ENCODE measurements at places on chromosomes 2 and 18.

DNA sequence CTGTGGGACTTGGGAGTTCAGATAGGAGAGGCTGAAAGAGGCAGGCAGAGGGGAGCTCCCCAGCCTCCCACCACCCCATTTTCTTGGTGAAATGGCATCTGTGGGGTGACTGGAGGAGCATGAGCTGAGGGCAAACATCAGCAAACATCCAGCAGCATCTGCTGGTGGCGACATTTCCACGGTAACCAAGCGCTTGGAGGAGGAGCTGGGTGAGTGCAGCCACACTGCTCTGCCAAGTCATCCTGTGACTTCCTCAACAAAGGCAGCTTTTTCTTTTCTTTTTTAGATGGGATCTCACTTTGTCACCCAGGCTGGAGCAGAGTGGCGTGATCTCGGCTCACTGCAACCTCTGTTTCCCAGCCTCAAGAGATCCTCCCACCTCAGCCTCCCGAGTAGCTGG lies 5.6 kb downstream of the TXNL4A start:
- DNase-seq = no peak

DNA sequence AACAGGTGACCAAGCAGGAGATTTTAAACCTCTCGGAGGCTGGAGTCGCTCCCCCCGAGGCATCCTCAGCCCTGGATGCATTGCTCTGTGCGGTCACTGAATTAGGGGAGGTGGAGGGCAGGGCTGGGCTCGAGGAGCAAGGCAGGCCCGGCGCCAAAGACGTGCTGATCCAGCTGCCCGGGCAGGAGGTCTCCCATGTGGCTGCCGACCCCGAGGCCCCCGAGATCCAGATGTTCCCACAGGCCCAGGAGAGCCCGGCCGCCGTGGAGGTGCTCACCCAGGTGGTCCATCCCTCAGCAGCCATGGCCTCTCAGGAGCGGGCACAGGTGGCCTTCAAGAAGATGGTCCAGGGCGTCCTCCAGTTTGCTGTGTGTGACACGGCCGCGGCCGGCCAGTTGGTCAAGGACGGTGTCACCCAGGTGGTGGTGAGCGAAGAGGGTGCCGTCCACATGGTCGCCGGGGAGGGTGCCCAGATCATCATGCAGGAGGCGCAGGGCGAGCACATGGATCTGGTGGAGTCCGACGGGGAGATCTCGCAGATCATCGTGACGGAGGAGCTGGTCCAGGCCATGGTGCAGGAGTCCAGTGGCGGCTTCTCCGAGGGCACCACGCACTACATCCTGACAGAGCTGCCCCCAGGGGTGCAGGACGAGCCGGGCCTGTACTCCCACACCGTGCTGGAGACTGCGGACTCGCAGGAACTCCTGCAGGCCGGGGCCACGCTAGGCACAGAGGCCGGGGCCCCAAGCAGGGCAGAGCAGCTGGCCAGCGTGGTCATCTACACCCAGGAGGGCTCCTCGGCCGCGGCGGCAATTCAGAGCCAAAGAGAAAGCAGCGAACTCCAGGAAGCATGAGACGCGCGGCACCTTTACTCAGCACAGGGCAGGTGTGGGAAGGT lies 145.1 kb downstream of the PTGR3 start:
- DNase-seq = no peak

DNA sequence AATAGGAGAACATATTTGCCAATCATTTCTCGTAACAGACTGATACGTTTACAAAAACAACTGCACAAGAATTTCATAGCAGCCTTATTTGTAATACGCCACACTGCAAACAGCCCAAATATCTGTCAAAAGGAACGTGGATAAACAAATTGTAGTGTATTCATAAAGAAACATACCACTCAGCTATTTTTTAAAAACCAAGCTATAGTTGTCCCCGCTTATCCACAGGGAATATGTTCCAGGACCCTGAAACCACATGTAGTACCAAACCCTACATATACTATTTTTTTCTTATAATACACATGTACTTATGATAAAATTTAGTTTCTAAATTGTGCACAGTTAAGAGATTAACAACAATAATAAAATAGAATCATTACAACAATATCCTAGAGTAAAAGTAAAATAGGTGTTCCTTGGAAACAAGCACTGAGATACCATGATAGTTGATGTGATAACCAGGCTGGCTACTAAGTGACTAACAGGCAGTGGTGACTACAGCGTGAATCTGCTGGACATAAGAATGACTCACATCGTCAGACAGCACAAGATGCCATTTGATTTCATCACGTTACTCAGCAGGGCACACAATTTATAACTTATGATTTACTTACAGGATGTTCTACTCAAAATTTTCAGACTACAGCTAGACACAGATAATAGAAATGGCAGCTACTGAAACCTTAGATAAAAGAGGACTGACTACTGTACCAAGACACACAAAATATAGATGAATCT lies 367.4 kb downstream of the NCKAP5 start:
- no peak for DNase-seq

DNA sequence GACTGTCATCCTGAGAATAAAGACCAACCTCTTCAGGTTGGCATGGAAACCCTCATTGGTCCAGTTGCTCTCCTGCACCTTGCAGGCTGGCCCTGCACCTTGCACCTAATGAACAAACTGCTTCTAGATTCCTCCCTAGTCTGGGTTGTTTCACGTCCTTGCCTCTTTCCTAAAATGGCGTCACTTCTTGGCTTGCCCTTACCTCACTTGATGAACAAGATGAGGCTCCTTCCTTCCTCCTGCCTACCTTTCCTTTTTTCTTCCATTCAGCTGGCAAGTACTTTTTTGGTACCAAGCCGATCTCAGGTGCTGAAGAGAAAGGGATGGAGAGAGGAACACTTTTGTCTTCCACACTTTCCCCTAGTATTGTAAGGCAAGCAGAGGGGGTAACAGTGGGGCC lies 74.5 kb downstream of the MYCN start:
- no peak for DNase-seq

DNA sequence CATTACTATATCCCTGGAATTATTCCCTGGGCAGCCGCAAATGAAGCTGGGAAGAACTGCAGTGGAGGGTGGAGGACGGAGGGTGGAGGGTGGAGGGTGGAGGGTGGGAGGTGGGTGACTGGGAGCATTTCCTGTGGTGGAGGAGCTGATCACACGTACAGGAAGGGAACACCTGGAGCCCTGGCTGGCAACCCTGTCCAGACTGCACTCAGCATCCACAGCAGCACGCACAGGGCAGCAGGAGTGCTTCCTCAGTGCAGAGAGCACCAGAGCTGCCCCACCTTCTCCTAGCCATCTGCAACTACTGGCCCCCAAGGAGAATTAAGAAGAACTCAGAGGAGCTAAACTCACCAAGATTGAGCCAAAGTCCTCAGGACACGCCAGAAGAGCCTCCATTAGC lies 249.9 kb downstream of the EIPR1 start:
- DNase-seq = no peak

- no peak for DNase-seq
Observed at GRCh38 chr2:23669413-23670244, 257.3 kb downstream of the ATAD2B start.

DNA sequence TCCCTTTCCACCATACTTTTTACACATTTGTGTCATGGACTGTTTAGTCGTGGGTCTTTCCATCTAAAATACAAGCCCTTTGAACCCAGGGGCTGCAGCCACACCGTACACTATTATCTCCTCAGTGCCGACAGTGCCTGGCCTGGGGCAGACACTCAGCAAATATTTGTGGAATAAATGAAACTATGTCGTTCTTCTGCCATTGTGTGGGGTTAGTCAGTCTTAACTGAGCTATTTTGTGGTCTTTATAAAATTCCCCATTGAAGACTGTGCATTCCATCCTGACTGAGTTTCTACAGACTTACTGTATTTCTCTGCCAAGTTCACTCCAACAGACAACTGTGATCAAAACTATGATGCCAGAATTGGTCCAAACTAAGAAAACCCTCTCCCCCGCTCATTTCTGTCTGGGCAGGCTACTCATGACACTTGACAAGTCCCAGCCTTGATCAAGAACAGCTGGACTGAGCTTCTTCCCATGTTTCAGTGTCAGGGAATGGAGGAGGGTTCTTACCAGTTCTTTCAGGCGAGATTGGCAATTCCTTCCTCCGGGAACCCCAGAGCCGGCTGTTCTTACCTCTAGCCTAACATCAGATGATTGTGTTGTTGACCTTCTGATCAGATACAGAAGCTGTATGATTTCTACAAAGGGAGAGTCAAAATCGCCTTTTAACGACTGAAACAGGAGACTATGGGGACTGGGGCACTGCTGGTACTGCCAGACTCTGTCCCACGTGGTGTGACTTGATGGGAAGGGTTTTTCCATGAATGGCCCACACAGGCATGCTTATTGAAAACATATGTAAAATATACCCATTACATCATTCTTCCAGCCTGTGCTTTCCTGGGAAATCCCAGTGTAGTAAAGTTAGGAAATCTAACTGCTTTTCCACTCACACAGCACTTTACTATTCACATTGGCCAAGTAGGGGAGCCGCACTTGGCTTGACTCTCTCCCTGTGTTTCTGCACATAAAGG lies 77.4 kb upstream of the NPAS2 start:
- no peak for DNase-seq

DNA sequence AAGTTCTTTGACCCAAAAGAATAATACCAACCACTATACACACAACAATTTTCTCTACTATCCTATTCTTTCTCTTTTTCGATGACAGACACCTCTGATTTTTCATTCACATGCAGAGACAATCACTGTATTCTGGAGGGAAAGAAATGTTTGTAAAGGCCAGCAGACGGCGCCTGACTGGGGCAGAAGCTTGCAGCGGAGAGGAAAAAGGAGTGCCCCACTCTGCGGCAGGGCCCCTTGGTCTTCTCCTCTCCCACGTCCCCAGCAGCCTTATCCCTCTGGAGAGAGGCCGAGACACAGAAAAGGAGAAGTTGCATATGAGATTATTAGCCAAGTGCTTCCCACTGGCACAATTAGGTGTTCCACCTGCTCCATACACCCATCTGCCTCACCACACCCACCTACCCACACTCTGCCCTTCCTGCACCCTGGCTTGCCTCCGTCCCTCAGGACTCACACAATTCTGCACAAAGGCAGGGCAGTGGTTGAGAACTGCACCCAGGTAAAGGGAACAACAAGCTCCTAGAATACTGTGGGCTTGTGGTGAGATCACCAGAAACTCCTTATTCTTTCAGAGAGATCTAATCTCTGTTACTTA lies 687.3 kb downstream of the NRXN1 start:
- DNase-seq = no peak

- no peak for DNase-seq
Observed at GRCh38 chr2:66461664-66462500, 27.0 kb downstream of the MEIS1 start.

DNA sequence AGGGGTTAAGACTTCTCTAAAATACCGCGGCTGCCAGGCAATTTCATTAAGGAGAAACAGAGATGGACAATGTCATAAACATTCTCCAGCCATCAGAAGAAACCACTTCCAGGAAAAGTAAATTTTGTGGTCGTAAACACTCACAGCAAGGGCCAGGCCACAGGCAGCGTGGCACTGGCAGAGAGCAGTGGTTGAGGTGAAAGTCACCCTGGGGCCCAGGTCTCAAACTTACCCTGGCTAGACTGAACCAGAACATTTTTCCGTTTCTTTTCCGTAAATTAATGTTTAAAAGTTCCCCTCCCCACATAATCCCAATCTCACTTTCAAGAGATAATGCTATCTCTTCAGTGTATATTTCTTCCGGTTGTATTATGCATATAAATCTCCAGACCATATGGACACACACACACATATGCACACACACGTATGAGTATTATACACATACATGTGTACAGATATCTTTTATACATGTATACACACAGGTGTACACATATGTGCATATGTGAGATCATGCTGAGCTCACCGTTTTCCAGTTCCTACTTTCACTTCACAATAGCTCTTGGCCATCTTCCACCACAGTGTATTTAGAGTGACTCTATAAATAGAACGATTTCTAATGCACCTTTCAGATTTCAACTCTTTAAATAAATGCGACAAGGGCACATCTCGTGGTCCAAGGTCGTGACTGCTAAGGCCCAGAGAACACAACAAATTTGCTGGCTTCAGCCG lies 90.1 kb downstream of the MALT1 start:
- DNase-seq = no peak

DNA sequence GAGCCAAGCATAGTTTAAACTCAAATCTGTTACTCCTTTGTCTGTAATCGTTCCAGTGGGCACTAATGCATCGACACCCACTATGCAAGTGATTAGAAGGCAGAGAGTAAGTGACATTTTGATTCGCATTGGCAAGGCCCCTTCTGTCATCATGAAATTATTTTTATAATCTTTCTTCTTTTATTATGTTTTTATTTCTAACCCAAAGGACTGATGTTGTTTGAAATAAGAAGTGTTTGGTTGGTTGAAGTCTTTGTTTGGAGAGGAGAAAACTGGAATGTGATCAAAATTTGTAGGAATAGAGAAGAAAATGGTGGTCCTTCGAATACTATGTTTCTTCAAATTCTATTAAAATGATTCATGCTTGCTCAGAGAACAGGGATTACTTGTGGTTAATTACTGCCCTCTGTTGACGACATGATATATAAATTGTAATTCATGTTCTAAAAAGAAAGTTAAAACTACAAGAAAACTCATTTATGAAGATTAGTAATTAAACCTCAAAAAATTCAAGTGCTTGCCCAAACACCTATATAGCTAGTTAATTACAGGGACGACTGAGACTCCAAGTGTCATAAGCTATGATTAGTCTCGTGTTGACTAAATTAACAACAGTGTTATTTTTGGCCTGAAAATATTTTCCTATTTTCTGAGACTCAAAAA lies 26.4 kb upstream of the TFPI start:
- no peak for DNase-seq

DNA sequence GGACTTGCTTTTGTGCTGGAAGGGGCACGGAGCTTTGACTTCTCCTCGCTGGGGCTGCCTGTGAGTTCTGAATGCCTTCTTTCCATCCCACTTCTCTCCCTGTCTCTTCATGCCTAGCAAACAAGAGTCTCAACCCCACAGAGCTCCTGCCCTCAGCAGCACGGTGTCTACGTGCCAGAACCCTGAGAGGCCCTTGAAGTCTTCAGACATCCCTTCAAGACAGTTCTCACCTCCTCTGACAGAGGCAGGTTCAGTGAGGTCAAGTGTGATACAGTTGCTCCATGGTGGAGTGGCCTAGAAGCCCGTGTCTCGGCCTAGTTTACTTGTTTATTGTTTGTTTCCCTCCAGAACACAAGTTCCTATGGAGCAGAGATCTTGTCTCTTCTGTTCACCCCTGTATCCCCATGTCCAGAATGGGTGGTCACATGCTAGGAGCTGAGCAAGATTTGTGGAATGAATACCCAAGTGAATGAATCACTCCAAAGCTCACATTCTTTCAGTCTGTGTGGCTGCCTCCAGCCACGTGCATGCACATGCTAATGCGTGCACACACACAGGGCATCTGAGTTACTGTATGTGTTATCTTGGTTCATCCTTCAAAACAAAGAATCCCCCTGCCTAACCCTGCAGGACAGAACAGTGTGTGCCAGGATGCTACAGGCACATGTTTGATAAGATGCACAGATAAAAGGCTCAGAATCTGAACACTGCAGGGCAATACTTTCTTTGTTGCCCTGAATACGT lies 391.6 kb downstream of the NBAS start:
- no peak for DNase-seq

DNA sequence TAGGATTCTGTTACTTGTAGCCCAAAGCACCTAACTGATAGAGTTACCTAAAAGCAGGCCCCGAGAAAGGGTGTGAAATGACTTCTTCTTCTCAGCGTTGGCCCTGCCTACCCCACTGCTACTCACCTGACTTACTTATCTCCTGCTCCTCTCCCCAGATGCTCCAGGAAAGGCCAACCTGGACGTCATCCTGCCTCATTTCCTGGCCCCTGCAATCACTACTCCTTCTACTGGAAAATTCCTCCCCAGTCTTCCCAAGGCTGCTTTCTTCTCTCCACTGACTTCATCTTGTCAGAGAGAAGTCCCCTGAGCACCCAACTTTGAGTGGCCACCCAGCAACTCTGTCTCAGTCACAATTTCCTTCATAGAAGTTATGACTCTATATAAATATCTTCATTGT lies 63.4 kb upstream of the KLF7 start:
- DNase-seq = no peak
